ENCODE measurements at places on chromosomes 4 and X.
A peak's percentile ranks its signal among the peaks of the same experiment; 100 is the strongest.

DNA sequence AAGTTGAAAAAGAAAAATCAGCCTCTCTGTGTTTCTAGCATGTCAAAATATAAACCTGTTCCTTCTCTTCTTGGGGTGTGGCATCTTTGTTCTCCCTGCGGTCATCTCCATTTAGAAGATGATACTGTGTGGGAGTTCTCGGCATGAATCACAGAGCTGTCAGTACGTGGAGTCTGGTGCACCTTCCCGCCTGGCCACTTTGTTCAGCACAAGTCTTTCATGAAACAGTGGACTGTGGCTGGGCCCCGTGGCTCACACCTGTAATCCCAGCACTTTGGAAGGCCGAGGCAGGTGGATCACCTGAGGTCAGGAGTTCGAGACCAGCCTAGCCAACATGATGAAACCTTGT is 166.5 kb downstream of the MAML3 start:
- no peak for DNase-seq

- DNase-seq, result no peak
These were observed 582.0 kb upstream of the EPHA5 start for GRCh38 chr4:66252291-66252690.

DNA sequence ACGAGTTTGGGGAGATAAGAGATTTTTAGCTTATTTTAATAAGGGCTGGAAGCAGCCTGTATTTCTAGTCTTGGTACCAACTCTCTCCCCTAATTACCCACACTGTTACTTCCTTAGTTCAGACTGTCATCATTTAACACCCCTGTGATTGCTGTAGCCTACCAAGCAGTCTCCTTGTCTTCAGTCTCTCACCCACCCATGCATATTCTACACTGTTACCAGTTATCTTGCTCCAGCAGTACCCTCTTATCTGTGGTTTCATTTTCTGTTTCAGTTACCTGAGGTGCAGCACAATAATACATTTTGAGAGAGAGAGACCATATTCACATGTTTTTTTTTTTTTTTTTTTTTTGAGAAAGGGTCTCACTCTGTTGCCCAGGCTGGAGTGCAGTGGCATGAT is 80.2 kb downstream of the DIAPH2 start:
- DNase-seq, result no peak

GRCh38 chrX:131735127-131735526 is 191.3 kb downstream of the OR13H1 start:
- no peak for DNase-seq

- DNase-seq, result no peak
These were observed 26.2 kb upstream of the SCRG1 start for GRCh38 chr4:173424899-173425805.

GRCh38 chr4:80903020-80903419 is 127.5 kb upstream of the BMP3 start:
- no peak for DNase-seq

DNA sequence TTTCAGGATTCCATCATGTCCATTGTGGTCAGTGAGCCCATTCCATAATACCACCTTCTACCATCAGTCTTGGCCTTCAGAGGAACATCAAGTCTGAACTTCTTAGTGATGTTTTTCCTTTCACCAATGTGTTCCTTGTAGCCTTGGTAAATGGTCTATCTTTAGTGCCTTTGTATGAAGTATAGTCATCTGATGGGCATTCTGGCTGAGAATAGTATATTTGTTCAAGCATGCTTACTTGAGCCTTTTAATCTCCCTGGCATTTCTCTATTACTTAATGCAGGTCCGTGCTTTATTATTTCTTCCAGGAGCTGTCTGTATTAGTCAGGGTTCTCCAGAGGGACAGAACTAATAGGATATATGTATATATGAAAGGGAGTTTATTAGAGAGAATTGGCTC is 99.7 kb downstream of the TLL1 start:
- DNase-seq, result no peak

DNA sequence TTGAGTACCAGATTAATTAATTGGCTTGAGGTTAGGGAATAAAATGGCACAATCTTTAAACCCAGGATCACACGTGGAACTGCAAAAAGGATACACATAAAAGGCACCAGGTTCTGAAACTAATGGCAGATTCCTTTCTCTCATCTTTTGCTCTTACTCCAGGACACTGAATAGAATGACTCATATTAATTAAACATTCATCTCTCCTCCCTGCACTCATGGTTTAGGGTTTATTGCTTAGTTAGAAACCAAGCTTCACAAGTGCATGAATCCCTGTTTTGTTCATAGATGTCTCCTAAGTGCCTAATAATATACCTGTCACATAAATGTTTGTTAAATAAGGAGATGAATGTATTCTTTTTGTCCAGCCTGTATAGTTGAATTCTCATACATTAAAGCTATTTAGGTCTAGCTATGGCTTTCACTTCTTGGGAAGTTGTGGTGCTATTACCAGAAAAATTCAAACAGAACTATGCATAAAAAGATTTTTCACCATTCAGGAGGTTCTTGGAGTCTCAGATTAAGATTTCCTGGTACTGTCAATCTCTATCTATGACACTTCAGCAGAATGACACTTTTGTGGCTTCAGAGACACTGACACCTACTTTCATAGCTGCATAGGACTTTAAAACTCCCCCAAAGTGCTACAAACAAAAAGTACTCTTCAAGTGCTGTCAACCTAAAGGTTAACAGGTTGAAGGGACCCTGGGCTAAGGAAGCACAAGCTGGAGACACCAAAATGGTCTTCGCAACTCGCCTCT is 7.4 kb downstream of the CORIN start:
- no peak for DNase-seq

GRCh38 chr4:77817304-77818072 is 1.7 kb downstream of the CNOT6L start:
- no peak for DNase-seq

- DNase-seq, result no peak
These were observed 29.3 kb downstream of the RGS12 start for GRCh38 chr4:3322059-3322550.

- no peak for DNase-seq
These were observed 180.9 kb upstream of the LCORL start for GRCh38 chr4:18202486-18202885.

- no peak for DNase-seq
These were observed 85.7 kb downstream of the F11 start for GRCh38 chr4:186351668-186352194.

- DNase-seq, result no peak
These were observed 331.4 kb downstream of the ARHGAP24 start for GRCh38 chr4:85806334-85806733.

DNA sequence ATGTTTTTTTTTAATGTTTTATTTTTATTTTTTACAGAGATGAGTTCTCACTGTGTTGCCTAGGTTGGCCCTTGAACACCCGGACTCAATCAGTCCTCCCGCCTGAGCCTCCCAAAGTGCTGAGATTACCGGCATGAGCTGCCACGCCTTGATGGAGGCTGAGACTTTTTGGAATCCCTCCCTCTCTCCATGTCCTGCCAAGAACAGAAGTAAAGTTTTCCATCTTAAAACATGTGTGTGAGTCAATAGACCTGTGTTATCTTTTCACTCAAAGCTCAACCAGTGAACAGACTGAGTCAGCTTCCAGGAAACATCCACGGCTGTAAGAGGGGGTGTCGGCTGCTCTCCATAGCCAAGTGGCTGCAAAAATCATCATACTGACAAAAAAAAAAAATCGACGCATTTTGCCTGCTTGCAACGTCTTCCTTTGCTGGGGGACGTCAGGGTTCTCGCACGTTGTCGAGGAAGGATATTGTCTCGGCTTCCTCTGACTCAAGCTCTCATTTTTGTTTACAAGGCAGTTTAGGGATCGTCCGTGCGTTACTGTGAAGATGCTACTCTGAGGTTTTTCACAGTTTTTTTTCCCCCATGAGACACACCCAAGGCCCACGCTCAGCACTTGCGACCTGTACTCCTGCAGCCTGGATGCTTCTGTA is 10.0 kb upstream of the ASMTL start:
- DNase-seq, result peak; percentile 40

- DNase-seq, result no peak
These were observed 108.6 kb downstream of the ACTRT1 start for GRCh38 chrX:127943571-127943970.

- no peak for DNase-seq
These were observed 140.4 kb upstream of the MAD2L1 start for GRCh38 chr4:120207021-120207420.

- DNase-seq, result no peak
These were observed 25.2 kb upstream of the NPFFR2 start for GRCh38 chr4:72006586-72006985.

DNA sequence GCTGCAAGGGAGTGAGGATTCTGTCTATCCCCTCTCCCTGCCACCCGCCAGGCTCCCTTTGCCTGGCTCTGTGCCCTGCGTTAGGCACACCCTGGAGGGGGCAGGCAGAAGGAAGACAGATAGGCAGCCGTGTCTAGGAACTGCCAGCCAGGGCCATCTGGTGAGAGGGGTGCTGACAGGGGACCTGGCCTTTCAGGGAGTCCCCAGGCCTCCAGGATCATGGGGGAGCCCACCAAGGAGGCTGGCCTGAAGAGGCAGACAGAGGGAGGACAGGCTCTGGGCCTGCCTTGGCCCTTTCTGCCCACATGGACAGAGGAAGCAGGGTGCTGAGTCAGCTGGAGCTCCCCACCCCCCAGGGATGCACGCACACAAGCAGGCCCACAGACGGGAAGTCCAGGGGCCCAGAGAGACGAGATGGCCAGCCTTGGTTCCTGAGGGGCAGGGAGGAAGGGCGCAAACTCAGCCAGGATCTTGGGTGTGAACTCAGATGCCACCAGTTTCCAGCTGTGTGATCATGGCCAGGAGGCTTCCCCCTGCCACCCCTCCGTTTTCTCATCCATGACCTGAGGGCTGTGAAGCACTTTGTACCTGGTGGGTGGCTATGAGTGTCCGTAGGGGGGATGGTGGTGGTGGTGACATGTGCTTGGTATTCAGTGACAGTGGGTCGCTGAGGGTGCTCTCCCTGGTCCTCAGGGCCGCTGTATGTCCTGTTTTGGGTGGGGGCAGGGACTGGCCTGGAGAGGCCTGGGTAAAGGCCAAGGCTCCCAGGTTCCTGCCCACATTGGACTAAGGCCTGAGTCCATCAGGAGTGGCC is 1.8 kb downstream of the SH3BP2 start:
- peak; percentile 92 for DNase-seq

GRCh38 chrX:130676861-130677260 is 226.1 kb downstream of the ENOX2 start:
- no peak for DNase-seq

- DNase-seq, result no peak
These were observed 82.7 kb downstream of the MBNL3 start for GRCh38 chrX:132406106-132406505.

GRCh38 chr4:177092807-177093206 is 216.9 kb upstream of the NEIL3 start:
- DNase-seq, result no peak

DNA sequence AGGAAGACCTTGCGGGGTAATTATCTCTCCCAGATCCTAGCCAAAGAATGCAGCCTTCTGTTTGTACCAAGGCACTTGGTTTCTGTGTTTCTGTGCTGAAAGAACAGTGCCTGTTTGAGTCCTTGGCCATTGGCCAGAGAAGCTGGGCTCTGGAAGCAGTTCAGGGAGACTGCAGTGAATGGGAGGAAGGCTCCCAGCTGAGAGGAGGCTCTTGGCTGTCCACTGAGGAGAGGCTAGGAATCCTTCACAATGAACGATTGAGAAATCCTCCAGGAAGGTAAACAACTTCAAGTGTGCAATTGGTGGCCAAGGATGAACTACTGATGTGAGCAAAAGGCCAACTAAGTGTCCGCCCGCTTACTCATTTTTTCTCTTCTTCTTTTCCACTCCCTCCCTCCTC is 61.3 kb downstream of the HS3ST1 start:
- DNase-seq, result peak; percentile 11

GRCh38 chr4:183139972-183140570 is 41.0 kb downstream of the WWC2 start:
- DNase-seq, result no peak
